Heart right ventricle (tissue), 16 donors: ENCODE measurements at places on chromosomes 7 and 10. TPM values are rescaled to one million over a fixed set of nuclear protein-coding genes. Genes with fewer than 3 reads are reported as not detected.

GRCh38 chr10:111109501-111110242 lies 32.8 kb downstream of the ADRA2A start:
- no peak for DNase-seq

DNA sequence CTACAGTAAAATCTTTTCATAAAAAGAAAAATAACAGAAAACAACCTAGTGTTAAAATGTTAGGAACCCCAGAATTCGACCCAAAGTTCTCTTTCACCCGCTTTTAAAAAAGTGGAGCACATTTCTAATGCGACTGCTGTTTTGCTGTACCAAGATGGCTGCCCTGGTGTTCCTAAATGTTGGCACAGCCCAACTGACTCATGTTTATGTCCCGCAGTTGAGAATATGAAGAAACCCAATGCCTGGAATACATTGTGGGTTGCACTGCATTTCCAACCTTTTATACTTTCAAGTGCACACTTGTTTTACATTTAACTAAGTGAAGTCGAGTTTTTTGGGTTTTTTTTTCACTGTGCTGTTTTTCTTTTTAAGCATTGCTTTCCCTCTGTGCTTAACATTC lies 944 bp downstream of the STEAP1B start:
- no peak for DNase-seq

DNA sequence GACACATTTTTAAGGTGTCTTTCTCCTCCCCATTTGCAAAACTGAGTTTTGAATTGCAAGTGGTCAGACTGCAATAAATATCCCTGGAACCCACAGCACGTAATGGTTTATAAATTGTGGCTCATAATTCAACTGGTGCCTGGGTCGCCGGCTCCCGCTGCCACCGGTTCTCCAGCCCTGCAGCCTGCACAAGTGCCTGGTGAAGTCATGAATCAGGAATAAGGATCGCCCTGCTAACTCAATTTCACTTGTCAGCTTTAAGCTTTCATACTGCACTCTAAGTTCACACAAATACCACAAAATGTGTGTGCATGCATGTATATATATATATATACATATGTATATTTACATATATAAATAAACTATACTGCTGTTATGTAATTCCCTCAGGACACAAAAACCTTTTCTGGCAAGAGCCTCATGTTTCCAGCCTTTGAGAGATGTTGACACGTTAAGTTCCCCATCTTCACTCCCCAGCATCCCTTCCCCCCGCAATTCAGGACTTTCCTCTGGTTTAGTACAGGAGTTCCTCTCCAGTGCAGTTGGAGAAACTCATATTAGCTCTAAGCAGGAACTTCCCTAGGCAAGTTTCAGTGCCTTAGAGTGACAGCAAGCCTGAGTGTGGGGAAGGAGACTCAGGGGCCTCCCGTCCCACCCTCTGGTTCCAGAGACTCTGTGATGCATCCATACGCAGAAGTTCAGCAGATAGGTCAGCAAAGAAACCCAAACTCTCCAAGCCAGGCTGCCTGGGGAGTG lies 129.2 kb upstream of the UNC5B start:
- no peak for DNase-seq

Gene CDCA7L
- 19.0 TPM for polyA plus RNA-seq

Gene CYP2W1
- not detected for polyA plus RNA-seq
